ENCODE measurements at places on chromosomes 4 and X. TPM values are rescaled to one million over a fixed set of nuclear protein-coding genes. Genes with fewer than 3 reads are reported as not detected.

CYSLTR1 gene
- not detected for total RNA-seq

RPS6KA6 gene
- total RNA-seq: 0.23 TPM

PALLD gene
- total RNA-seq: 113 TPM

PPP1R3F gene
- total RNA-seq: 0.78 TPM

PCYT1B gene
- total RNA-seq: 7.2 TPM

BCLAF3 gene
- 1.5 TPM for total RNA-seq

TEX13D gene
- total RNA-seq: not detected

AWAT2 gene
- not detected for total RNA-seq

GNRHR gene
- not detected for total RNA-seq

ARMCX1 gene
- total RNA-seq: 19.4 TPM

IL3RA gene
- not detected for total RNA-seq

XAGE2 gene
- total RNA-seq: not detected

NMU gene
- 0.78 TPM for total RNA-seq

NPY2R gene
- total RNA-seq: not detected

XAGE1A gene
- total RNA-seq: not detected

CLIC2 gene
- not detected for total RNA-seq

TMEM31 gene
- total RNA-seq: not detected

DDIT4L gene
- not detected for total RNA-seq

HSFX1 gene
- 0.08 TPM for total RNA-seq

ATP1B4 gene
- total RNA-seq: not detected

PCDH10 gene
- total RNA-seq: not detected

RAB39B gene
- total RNA-seq: 0.30 TPM

TMEM154 gene
- total RNA-seq: 66.2 TPM

FABP2 gene
- total RNA-seq: not detected

HSFX3 gene
- not detected for total RNA-seq

MAP9 gene
- 9.8 TPM for total RNA-seq

MAGEA2 gene
- not detected for total RNA-seq

USP17L17 gene
- not detected for total RNA-seq

VMA21 gene
- total RNA-seq: 42.2 TPM

DIPK2B gene
- not detected for total RNA-seq

CXCL11 gene
- 1.2 TPM for total RNA-seq

LDB2 gene
- not detected for total RNA-seq

RENBP gene
- total RNA-seq: not detected

GUCY1A1 gene
- 0.42 TPM for total RNA-seq

ABCB7 gene
- 37.8 TPM for total RNA-seq

CXCL6 gene
- total RNA-seq: 0.65 TPM
